ENCODE measurements at places on chromosomes 4 and X.

DNA sequence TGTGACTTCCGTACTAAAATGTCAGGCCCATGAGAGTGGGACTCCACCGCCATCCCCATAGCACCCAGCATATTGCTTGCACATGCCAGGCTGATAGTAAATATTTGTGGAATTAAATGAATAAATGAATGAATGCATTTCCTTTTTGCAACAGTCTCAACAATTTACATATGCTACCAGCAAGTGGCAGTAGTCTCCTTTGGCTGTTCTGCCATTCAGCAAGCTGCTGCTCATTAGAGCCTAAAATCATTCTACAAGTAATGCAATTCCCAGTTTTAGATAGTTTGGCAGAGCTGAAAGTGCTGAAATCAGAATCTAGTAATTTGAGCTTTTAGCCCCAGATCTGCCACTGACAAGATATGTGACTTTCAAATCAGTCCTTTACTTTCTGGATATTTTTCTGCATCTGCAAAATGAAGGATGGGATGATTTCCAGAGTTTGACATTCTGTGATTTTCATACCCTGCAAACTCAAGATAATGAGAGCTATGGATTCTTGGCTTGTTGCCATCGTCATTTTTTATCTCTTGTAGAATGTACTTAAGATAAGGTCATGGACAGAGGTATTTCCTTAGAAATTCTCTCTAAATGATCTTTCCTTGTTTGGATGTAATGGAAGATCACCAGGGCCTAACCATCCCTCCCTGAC, 35.7 kb upstream of the INTS6L start:
- no peak for DNase-seq

DNA sequence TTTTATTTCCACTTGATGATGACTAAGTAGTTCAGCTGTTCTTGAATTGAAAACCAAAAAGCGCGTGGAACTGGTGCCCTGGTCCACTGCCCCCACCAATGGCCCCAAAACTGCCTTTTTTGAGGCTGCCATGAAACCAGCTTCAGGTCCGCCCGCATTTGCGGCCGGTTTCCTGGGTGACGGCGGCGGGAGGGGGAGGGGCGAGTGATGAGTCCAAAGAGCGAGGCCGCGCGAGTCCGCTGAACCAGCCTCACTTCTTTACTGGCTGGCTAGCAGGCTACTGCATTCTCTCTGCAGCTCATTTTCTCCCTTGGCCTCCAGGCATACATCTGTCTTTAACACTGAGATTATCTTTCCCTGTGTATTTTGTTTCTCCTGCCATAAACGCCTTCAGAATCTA, 72.9 kb upstream of the FABP2 start:
- DNase-seq, result no peak

GRCh38 chr4:78599931-78600375, 48.4 kb downstream of the ANXA3 start:
- DNase-seq, result no peak

DNA sequence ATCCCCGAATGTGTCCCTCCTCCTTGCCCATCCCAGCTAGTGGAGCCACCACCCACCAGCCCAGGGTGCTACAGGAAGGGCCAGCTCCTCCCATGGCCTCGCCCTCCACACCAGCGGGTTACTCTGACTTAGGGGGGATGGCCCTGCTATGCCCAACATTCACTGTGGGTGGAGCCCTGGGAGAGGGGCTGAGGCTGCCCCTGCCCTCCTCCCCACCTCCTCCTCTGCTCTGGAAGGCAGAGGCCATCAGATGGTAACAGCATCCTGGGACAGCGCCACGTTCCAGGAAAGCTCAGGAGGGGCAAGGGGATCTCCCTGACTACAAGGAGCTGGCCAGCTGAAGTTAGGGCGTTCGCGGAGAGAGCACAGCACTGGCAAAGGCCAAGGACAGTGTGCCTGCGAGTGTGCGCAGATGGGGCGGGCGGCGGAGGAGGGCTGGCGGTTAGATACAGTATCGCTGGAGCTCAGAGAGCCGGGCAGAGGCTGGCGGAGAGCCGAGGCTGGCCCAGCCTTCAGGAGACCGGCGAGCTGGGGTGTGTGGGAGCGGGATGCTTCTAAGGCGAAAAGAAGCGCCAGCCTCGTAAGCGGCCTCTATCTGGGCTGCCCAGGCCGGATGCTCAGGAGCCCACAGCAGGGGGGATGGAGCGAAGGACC, 1.5 kb downstream of the JAKMIP1 start:
- no peak for DNase-seq

GRCh38 chr4:66565801-66566200, 895.5 kb upstream of the EPHA5 start:
- no peak for DNase-seq

All from anterior cingulate cortex (tissue), 58 donors.